Effector memory CD4-positive, alpha-beta T cell (primary cell): ENCODE measurements at places on chromosomes 12 and 14.

- H3K27me3 ChIP-seq: no peaks in the 10 kb centered on the region
- no peak for DNase-seq
- H3K4me1 ChIP-seq: no peaks in the 10 kb centered on the region
- H3K4me3 ChIP-seq: no peak overlapping the region
Measured at GRCh38 chr14:36827861-36828260, 166.2 kb downstream of the PAX9 start.

- no peak for DNase-seq
- H3K4me3 ChIP-seq: no peak overlapping the region
- H3K27me3 ChIP-seq: no peaks in the 10 kb centered on the region
- no peak overlapping the region for H3K27ac ChIP-seq
Measured at GRCh38 chr14:63179383-63179782, 24.9 kb upstream of the RHOJ start.

DNA sequence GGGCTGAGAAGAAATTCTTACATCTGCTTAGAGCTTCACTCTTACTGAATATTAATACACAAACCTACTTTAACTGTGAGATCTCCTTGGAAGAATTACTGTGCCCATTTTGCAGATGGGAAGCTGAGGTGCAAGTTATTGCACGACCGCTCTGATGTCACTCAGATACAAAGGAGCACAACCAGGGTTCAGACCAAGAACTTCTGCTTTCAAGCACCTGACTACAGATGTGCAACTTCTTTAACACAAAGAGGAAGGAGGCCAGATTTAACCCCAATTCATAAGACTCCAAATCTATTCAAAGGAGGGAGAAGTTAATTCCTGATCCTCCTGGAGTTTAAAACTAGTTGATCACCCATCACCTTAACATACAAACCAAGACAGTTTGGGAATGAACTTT is 232.6 kb downstream of the VRK1 start:
- DNase-seq: no peak
- H3K36me3 ChIP-seq: no peaks in the 10 kb centered on the region
- H3K4me1 ChIP-seq: peaks cover 9% of the 10 kb centered on the region
- H3K27ac ChIP-seq: no peak overlapping the region
- H3K27me3 ChIP-seq: peaks cover 7% of the 10 kb centered on the region

DNA sequence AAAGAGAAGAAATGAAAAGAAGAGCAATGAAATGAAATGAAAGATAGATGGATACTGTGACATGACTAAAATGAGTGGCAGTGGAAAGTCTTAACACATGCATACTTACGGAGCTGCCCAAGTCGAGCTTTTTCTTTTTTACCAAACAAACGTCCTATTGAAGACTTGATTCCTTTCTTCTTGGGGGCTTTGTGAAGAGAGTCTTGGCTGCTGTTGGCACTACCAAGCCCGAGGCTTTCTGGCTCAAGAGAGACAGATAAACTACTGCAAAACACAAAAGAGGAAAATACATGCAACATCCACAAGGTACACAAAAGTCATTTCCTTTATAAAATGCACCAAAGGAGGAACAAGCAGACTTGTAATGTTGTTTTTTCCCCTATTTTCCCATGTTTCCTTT is 261.2 kb downstream of the ACSS3 start:
- no peak for DNase-seq
- H3K27ac ChIP-seq: no peak overlapping the region
- H3K36me3 ChIP-seq: no peaks in the 10 kb centered on the region
- H3K27me3 ChIP-seq: no peaks in the 10 kb centered on the region

GRCh38 chr14:54902143-54902520 is 494 bp downstream of the GCH1 start:
- H3K36me3 ChIP-seq: no peaks in the 10 kb centered on the region
- peaks cover 10% of the 10 kb centered on the region for H3K4me1 ChIP-seq
- no peaks in the 10 kb centered on the region for H3K27me3 ChIP-seq
- peak overlapping the region; percentile 91 for H3K27ac ChIP-seq
- DNase-seq: peak; percentile 75
- H3K4me3 ChIP-seq: peak overlapping the region; percentile 84

GRCh38 chr14:103735022-103735421 is 19.4 kb downstream of the ZFYVE21 start:
- H3K27me3 ChIP-seq: no peaks in the 10 kb centered on the region
- no peaks in the 10 kb centered on the region for H3K4me1 ChIP-seq
- no peak overlapping the region for H3K4me3 ChIP-seq
- H3K36me3 ChIP-seq: peaks cover 30% of the 10 kb centered on the region

DNA sequence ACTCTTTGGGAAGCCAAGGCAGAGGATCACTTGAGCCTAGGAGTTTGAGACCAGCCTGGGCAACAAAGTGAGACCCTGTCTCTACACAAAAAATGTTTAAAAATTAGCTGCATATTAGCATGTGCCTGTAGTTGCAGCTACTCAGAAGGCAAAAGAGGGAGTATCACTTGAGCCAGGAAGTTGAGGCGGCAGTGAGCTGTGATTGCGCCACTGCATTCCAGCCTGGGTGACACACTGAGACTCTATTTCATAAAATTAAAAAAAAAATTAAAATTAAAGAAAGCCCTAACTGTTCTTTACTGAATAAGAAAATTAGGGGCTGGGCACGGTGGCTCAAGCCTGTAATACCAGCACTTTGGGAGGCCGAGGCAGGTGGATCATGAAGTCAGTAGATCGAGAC is 27.0 kb downstream of the SENP1 start:
- H3K27me3 ChIP-seq: no peaks in the 10 kb centered on the region
- DNase-seq: no peak
- no peaks in the 10 kb centered on the region for H3K4me1 ChIP-seq

DNA sequence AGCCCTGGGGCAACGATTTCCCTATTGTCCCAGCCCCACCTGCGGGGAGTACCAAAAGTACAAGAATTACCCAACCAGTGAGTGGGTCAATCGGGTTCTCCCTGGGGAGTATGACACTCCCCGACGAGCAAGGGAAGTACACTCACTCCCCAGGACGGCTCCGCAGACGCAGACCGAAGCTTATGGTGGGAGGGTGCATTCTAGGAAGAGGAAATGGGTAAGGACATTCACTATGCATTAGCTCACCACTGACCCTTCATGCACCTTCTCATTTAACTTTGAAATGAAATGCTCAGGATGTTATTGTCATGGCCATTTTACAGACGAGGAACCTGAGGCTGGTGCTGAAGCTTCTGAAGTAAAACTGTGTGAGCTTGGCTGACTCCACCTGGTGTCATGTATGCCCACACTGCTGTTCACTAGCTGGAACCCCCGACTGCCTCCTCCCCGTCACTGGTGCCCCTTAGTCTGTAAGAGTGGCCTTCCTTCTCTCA is 45.8 kb upstream of the TMED10 start:
- no peaks in the 10 kb centered on the region for H3K27me3 ChIP-seq
- H3K4me3 ChIP-seq: no peak overlapping the region
- no peak for DNase-seq
- H3K4me1 ChIP-seq: no peaks in the 10 kb centered on the region
